ENCODE measurements at places on chromosomes 11 and 22. TPM values are rescaled to one million over a fixed set of nuclear protein-coding genes. Genes with fewer than 3 reads are reported as not detected.

DNA sequence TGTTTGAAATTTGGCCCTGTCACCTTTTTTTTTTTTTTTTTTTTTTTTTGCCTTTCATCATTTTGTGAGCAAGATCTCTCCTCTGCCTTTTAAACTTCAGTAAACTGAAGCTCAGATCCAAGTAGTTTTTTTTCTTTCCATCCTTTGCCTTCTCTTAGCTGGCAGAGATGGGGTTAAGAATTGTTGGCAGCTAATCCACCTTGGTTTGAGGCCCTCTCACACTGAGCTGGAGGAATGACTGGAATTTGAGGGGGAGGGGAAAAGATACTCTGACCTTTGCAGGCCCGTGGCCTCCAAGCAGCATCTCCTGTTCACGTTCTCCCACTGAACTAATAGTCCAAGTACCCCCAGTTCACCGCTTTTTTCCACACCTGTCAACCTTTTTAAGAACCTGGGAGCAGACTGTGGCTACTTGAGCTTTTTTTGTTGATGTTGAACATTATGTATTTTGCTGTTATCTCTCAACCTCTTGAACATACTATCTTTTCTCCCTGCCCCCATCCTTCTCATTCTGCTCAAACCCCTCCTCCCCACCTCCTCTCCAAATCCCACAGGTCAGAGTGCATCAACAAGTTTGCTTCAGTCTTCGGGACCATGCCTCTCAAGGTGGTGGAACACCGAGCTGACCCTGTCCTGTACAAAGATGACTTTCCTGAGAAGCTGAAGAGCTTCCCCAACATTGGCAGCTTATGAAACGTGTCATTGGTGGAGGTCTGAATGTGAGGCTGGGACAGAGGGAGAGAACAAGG, 66.2 kb downstream of the ALX4 start:
- peak overlapping the region; percentile 69 for H3K4me3 ChIP-seq
- H3K36me3 ChIP-seq, result peaks cover 29% of the 10 kb centered on the region
- peak overlapping the region; percentile 68 for H3K27ac ChIP-seq
- DNase-seq, result no peak

GRCh38 chr11:75167617-75168016, 16.7 kb downstream of the SLCO2B1 start:
- DNase-seq, result no peak
- H3K27me3 ChIP-seq, result no peaks in the 10 kb centered on the region
- H3K4me1 ChIP-seq, result peaks cover 4% of the 10 kb centered on the region
- no peak overlapping the region for H3K4me3 ChIP-seq
- H3K27ac ChIP-seq, result peak overlapping the region; percentile 50
- H3K36me3 ChIP-seq, result no peaks in the 10 kb centered on the region

- H3K4me3 ChIP-seq, result no peak overlapping the region
- H3K4me1 ChIP-seq, result no peaks in the 10 kb centered on the region
- no peak for DNase-seq
- no peak overlapping the region for H3K27ac ChIP-seq
- no peaks in the 10 kb centered on the region for H3K36me3 ChIP-seq
- H3K27me3 ChIP-seq, result peaks cover 7% of the 10 kb centered on the region
Measured at GRCh38 chr11:46170797-46171196, 49.5 kb upstream of the PHF21A start.

GRCh38 chr22:36546092-36546804, 17.3 kb upstream of the EIF3D start:
- H3K4me3 ChIP-seq, result no peak overlapping the region
- no peaks in the 10 kb centered on the region for H3K4me1 ChIP-seq
- peaks cover 46% of the 10 kb centered on the region for H3K27me3 ChIP-seq
- no peak for DNase-seq

- H3K4me3 ChIP-seq, result no peak overlapping the region
- H3K27me3 ChIP-seq, result no peaks in the 10 kb centered on the region
- no peak for DNase-seq
- H3K36me3 ChIP-seq, result no peaks in the 10 kb centered on the region
- H3K27ac ChIP-seq, result no peak overlapping the region
Measured at GRCh38 chr11:82959987-82960778, 58.6 kb downstream of the DDIAS start.

- H3K27ac ChIP-seq, result no peak overlapping the region
- H3K4me3 ChIP-seq, result no peak overlapping the region
- no peaks in the 10 kb centered on the region for H3K27me3 ChIP-seq
- DNase-seq, result no peak
Measured at GRCh38 chr11:86138958-86139357, 70.1 kb upstream of the PICALM start.

GRCh38 chr22:46824344-46824909, 62.0 kb downstream of the TBC1D22A start:
- peak; percentile 63 for DNase-seq
- H3K36me3 ChIP-seq, result peaks cover 22% of the 10 kb centered on the region
- H3K27me3 ChIP-seq, result no peaks in the 10 kb centered on the region
- no peak overlapping the region for H3K27ac ChIP-seq
- no peak overlapping the region for H3K4me3 ChIP-seq

DNA sequence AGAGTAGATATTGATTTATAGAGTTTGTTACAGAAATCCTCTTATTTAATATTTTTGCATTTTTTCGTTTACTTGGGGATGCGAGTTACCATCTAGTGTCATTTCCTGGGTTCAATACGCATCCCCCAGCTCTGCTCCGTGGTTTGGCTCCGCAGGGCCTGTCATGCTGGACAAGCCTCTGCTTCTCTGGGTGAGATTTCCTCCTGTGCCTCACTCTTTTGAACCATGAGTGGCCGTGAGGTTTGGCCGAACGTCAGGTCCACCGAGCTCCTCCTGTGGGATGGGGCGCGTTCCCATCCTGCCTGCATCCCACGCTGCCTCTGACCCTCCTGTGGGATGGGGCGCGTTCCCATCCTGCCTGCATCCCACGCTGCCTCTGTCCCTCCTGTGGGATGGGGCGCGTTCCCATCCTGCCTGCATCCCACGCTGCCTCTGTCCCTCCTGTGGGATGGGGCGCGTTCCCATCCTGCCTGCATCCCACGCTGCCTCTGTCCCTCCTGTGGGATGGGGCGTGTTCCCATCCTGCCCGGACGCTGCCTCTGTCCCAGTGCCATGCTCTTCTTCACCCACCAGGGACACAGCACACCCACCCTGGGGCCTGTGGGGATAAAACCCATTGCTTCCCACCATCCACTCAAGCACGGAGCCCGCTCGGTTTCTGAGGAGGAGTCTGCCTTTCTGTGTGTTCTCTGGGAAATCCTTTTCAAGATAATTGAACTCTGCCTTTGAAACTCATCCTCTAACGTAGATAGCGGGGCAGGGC, 506.8 kb downstream of the BRD1 start:
- H3K4me1 ChIP-seq, result no peaks in the 10 kb centered on the region
- H3K27ac ChIP-seq, result no peak overlapping the region
- H3K36me3 ChIP-seq, result no peaks in the 10 kb centered on the region
- H3K27me3 ChIP-seq, result peaks cover 53% of the 10 kb centered on the region
- peak; percentile 55 for DNase-seq

DNA sequence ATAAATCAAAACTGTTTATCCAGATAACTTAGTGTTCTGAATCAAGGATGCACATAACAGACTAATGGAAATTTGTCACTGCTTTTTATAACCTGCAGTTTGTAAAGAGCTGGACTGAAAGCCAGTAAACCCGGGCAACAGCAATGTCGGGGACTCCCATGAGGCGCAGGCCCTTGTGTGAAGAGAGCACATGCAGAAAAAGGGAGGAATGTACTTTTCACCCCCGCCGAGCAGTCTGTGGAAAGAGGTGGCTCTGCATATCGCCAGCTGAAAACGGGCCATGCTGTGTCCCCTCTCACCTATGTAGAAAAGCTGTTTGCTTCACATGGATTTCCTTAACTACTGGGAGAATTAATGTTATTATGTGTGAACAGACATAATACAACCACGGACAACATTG, 291.2 kb downstream of the CADM1 start:
- DNase-seq, result no peak
- peaks cover 60% of the 10 kb centered on the region for H3K36me3 ChIP-seq
- peaks cover 22% of the 10 kb centered on the region for H3K4me1 ChIP-seq
- H3K4me3 ChIP-seq, result no peak overlapping the region

DNA sequence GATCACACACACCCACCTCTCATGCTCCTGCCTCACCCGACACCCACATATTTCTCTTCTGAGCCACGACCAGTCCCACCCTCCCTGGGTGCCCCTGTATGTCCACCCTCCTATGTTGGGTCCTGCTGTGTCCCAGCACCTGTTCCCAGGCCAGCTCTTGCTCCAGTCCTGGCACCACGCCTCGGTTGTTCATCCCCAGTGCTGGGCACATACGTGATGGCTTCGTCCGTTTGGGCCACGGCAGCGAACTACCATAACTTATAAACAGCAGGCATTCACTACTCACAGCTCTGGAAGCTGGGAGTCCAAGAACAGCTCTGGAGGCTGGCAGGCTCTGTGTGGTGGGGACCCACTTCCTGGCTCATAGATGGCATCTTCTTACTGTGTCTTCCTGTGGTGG, 116.9 kb downstream of the BRD1 start:
- H3K27me3 ChIP-seq, result peaks cover 61% of the 10 kb centered on the region
- H3K27ac ChIP-seq, result no peak overlapping the region
- no peak overlapping the region for H3K4me3 ChIP-seq

DNA sequence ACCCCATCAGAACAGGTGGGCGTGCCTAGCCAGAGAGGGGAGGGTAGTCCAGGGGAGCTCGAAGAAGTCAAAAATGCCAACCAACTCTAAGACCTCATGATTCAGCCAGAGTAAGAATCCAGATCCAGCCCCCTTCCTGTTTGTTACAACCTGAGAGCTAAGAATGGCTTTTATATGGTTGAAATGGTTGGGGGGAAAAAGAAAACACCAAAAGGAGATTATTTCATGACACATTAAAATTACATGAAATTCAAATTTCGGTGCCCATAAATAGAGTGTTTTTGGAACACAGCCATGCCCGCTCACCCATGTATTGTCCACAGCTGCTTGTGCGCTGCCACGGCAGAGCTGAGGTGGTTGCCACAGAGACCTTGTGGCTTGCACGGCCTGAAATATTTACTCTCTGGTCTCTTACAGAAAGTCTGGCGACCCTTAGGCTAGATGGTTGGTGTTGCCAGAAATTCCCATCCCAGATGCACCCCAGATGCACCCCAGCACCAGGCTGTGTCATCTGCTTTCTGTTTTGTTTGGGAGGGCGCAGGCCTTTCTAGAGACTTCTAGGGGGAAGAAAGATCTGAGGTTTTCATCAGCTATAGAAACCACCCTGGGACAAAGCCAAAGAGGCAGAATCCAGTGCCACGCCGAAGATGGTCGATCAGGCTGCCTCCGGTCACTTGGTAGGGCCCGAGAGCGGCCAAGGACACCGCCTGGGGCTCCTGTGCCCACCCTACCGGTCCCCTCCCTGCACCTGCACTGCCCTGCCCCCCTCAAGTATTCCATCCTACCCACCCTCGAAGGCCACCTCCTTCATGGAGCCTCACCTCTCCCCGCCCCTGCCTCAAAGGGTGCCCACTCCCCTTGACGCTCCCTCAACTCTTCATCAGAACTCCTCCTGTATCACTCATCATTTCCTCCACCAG, 80.2 kb downstream of the DSCAML1 start:
- H3K36me3 ChIP-seq, result no peaks in the 10 kb centered on the region
- H3K27ac ChIP-seq, result peak overlapping the region; percentile 87
- H3K4me3 ChIP-seq, result no peak overlapping the region
- peaks cover 41% of the 10 kb centered on the region for H3K4me1 ChIP-seq
- no peak for DNase-seq

DNA sequence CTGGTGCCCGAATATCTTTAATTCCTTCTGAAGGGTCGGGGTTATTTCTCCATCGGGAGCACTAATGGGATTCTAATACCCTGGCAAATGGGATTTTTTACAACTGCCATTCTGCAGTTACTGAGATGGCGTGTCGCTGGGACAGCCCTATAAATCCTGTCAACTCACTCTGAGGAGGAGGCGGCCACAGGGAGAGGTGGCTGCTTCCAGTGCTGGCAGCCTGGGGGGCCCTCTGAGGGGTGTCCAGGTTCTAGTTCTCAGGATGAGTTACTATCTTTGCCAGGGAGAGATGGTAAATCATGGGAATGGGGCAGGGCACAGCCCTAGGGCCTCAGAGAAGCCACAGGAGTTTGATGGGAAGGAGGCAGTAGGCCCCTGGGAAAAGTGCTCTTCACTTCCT, 135.9 kb downstream of the NTM start:
- H3K27me3 ChIP-seq, result peaks cover 22% of the 10 kb centered on the region
- no peak overlapping the region for H3K27ac ChIP-seq
- DNase-seq, result no peak
- no peak overlapping the region for H3K4me3 ChIP-seq
- no peaks in the 10 kb centered on the region for H3K36me3 ChIP-seq
- peaks cover 10% of the 10 kb centered on the region for H3K4me1 ChIP-seq

DNA sequence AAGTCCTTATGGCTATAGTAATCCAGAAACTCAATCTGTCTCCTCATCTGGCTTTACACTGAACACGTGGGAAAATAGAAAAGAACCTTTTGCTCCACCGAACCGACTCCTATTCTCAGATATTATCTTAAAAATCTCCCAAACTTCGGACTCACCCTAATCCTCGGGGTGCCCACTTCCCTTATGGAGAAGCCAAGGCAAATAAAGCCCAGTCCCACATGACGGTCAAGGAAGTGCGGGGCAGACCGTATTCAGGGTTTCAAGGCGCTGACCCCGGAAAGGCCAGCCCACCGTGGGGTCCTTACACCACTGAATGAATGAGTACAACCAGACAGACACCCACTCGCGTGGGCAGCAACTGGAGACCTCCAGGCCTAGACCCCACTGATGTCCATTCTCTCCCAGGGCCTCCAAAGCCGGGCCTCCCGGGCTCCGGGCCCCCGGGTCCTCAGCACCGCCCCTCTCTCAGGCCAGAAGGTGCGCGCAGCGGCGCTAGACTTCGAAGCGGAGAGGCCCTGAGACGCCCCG, 489 bp downstream of the NUP98 start:
- H3K4me3 ChIP-seq, result peak overlapping the region; percentile 95
- H3K27me3 ChIP-seq, result no peaks in the 10 kb centered on the region
- no peak for DNase-seq
- peaks cover 21% of the 10 kb centered on the region for H3K4me1 ChIP-seq

DNA sequence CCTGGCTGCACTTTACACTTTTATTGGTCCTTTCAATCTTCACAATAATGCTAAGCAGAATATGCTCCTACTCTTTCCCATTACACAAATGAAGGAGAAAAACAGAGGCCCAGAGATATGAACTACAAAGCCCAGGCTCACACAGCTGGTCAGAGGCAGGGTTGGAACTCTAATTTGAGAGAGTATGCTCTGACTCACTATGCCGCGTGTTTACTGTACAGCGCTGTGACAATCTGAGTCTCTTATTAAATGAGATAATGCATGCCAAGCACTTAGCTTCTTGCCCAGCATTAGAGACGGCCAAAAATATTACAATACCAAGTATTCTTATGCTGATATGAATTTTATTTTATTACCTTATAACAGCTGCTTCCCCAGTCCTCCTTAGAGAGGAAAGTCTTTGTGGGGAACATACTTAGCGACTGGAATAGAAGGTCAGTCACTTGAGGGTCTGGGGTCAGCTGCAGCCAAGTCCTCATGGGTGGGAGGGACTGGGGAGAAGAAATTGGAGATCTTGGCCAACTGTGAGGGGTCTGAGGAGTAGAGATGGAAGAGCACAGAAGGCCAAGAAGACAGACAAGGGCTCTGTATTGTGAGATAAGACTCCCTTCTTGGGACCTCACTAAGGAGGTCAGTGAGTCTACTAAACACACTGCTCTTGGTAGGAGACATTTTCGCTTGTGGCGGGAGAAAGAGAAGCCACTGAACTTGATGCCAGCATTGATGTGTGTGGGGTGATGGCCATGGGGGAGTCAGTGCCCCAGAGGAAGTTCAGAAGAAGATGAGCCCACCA, 150.8 kb upstream of the TIMP3 start:
- H3K27ac ChIP-seq, result no peak overlapping the region
- peaks cover 23% of the 10 kb centered on the region for H3K4me1 ChIP-seq
- no peak for DNase-seq
- peaks cover 6% of the 10 kb centered on the region for H3K27me3 ChIP-seq
- no peak overlapping the region for H3K4me3 ChIP-seq

The TMPRSS13 gene
- 22.7 TPM for total RNA-seq

The MAJIN gene
- total RNA-seq, result not detected

The TTLL8 gene
- not detected for total RNA-seq

The MARK2 gene
- total RNA-seq, result 52.8 TPM

The PAX6 gene
- 23.8 TPM for total RNA-seq
